ENCODE measurements at places on chromosomes 7 and 10.

GRCh38 chr10:124577651-124578050, 116.0 kb downstream of the LHPP start:
- no peak for DNase-seq

DNA sequence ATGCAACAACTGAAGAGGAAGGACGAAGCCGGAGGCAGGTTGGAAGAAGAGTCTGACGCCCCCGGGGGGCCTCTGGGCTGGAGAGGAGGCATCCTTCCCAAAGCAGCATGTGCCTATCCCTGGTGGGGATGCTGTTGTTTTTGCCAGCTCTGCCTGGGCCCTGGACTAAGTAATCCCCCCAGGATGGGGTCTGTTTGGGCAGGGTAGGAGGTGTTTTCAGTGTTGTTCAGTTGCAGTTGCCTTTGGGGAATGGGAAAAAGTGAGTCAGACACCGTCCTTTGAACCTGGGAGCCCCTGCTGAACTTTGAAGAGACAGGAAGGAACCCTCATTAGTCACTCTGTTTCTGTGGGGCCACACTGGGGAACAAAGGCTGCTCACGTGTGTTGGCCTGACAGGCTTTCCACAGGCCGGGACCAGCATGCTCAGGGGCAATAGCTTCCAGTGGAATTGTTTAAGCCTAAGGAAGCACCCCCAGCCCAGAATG, 35.2 kb upstream of the GDF10 start:
- peak; percentile 44 for DNase-seq

- DNase-seq: no peak
Observed at GRCh38 chr7:131244259-131244852, 83.3 kb upstream of the MKLN1 start.

DNA sequence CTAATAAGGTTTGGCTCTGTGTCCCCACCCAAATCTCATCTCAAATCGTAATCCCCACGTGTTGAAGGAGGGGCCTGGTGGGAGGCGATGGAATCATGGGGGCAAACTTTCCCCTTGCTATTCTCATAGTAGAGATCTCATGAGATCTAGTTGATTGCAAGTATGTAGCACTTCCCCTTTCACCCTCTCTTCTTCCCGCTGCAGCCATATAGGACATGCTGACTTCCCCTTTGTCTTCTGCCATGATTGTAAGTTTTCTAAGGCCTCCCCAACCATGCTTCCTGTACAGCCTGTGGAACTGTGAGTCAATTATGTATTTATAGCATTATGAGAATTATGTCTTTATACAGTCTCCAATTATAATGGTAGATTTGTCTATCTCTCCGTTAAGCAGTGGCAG, 594.5 kb downstream of the ACTR3B start:
- DNase-seq: no peak

DNA sequence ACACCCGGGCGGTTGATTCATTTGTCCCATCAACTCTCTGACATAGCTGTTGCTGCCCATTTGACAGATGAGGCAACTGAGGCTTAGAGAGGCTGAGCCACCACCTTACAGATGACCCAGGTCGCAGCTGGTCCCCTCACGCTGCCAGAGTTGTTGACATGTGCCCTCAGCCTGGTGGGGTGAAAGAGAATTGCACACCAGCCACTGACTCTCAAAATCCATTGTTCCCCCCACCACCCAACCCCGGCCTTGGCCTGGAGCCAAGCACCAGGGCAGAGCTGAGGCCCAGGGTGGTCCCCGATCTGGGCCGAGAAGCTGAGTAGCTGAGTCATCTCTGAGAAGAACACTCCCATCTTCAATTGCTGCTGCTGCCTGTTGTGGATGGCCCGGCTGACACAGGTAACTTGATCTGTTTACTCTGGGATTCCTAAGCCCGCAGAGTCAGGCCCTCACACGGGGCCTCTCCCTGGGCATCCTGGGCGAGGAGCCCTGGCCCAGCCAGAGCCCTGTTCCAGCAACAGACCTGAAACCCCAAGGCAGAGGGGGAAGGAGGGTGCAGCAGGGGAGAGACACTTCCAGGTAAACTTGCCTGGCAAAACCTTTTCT, 27.5 kb downstream of the PVRIG start:
- DNase-seq: no peak

DNA sequence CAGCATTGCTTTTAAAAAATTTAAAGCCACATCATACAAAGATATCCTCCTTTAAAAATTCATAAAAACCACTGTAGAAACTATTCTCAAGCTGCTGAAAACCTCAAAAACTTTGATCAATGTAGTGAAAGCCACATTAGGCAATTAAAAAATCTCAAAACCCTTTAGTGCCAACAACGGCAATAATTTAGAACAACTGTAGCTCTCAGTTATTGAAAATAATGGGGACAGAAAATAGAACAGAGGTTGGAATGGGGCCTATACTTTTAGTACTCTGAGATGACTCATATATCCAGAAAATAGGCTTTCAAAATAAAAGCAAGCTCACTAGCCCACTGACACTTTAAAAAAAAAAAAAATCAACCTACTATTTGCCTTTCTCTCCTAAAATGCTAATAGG, 87.5 kb downstream of the GSAP start:
- no peak for DNase-seq

- no peak for DNase-seq
Observed at GRCh38 chr10:11975795-11976194, 66.8 kb downstream of the UPF2 start.

- no peak for DNase-seq
Observed at GRCh38 chr10:65312876-65313275, 1613.0 kb upstream of the LRRTM3 start.

GRCh38 chr7:33789871-33790630, 115.3 kb upstream of the BMPER start:
- no peak for DNase-seq

- DNase-seq: no peak
Observed at GRCh38 chr10:28744069-28744768, 66.9 kb downstream of the BAMBI start.

DNA sequence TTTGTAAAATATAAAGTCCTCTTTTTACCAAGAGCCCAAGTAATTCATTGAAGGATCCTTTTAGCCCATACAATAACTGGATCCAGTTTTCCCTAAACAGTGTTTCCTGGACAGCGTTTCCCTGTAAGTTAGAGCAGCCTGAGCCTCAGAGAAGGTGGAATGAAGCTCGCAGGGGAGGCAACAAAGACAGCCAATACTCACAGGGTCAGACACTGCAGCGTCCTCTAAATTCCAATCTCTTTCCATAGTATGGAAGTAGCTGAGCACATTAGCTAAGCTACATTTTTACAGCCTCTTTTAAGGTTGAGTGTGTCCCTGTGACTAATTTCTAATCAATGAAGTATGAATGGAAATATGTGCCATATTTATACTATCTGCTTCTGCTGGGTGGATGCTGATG, 193.5 kb downstream of the GRM3 start:
- DNase-seq: no peak

DNA sequence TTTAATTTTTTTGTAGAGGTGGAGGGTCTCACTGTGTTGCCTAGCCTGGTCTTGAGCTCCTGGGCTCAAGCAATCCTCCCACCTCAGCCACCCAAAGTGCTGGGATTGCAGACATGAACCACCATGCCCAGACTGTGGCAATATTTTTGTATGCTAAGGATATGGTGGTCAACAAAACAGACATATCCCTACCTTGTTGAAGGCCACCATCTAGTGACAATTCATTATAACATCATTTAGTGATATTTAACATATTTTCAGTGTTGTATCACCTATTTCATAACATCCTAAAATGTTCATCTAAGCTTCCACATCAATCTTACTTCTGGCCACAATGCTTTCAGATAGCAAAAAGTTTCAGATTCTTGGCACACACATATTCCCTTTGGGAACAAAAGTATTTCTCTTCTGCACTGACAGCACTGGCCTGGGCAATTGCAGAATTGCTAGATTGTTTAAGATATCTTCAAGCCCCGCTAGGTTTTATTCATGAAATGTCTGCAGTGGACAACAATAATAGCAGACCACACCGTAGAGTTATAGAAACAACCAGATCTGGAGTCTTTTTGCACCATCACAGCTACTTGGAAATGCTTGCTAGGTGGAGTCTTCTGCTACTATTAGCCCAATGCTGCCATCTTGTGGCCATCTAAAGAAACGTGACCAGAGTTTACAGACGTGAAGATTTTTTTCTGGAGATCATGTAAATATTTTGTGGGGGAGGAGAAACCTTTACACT, 58.4 kb downstream of the DNAJC12 start:
- DNase-seq: peak; percentile 85

DNA sequence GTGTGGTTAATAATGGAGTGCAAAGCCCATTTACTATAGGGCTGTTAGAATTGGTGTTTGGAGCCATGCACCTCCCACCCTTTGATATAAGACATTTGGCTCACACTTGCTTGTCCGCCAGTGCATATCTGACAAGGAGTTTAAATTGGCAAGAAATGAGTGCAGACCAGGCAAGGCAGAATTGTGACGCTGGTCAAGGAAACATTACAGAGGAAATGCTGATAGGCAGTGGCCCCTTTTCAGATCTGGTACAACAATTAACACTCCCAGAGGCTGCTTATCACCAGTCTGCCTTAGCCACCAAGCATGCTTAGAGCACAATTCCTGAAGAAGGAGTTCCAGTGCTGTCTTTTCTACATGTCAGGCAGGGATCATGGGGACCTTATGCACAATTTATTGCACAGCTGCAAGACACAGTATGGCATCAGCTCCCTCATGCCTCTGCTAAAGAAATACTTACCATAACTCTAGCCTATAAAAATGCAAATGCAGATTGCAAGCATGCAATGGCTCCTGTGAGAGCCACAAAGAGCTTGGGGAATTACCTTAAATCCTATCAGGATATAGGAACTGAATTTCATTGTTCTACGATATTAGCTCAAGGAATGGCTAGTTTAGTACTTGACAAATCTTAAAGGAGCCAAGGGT, 35.2 kb downstream of the OR13A1 start:
- no peak for DNase-seq

DNA sequence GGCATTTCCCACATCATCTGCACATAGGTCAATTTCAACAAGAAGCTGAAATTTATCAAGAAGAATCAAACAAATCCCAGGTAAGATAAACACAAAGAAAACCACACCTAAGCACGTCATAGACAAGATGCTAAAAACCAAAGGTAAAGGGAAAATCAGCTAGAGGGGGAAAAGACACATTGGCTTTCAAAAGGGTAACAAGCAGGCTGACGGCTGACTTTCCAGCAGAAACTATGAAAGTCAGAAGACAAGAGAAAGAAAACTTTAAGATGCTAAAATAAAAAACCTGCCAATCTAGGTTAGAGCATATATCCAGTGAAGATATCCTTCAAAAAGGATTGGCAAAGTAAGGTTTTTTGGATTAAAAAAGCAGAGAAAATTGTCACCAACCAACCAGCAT, 59.9 kb upstream of the RHEB start:
- DNase-seq: no peak

DNA sequence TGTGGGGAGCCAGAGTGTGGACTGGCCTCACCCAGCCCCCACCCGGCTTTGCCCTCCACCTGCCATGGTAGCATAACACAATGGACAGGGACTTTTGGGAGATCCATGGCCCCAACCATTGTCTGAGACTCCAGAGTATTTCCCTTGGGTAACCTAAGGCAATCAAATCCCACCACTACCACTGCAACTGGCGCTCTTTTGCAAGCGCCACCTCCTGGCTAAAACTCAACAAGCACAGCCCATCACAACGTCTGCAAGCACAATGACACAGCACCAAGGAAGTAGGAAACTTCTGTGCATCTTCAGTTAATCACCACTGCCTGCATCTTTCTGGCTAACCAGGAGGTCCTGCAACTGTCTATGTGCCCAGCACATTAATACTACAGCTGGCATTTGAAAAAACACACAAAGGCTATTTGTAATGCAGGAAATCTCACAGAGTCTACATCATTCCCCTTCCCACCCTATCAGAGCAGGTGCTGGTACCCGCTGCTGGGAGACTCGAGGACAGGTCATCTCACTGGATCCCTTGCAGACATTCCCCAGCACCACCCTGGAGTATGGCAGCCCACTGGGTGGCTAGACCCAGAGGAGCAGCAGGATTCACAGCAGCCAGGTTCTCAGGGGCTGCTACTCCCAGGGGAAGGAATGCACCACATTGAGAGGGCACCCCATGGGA, 27.7 kb downstream of the ANKRD26 start:
- DNase-seq: peak; percentile 1

GRCh38 chr10:29998142-29998808, 61.1 kb downstream of the JCAD start:
- DNase-seq: peak; percentile 80

DNA sequence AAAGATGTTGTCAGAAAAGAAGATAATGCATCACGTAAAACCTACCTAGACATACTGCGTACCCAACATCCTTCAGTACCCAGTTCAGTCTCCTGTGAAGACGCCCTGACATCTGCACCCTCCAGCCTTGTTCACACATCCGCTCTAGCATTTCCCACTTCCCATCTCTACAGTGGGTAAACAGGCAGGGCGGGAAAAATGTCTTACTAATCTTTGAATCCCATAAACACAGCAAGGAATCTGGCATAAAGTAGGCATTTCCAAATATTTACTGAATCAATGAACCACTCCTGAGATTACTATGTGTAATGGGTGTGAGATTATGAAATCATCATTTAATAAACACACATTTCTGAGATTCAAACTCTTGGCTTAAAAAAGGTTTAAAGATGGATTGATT, 132.8 kb downstream of the GLI3 start:
- DNase-seq: no peak
